ENCODE measurements at places on chromosomes 7 and 10. TPM values are rescaled to one million over a fixed set of nuclear protein-coding genes. Genes with fewer than 3 reads are reported as not detected.

DNA sequence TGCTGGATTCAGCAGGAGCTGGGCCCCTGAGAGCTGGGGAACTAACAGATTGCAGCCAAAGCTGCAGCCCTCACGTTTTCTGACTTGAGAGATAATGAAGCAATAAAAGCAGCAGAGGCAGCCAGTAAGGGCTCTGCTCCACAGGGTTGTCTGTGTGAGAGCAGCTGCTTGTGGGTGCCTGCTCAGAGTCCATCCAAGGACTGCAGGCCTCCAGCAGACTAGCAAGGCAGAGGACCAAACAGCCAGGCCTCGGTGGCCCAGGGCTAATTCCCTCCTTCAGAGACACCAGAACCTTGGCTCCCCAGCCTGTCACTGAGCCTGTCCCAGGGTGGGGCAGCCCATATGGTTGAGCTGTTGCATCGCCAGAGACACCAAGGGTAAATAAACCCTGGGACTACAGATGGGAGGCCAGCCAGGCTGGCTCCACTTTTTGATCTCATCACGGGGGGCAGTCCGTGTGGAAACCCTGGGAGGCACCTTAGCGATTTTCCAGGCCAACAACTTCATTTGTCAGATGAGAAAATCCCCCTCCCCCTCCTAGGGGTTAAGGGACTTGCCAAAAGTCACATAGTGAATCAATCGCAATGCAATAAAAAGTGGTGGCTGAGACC is 229.2 kb downstream of the WDR11 start:
- DNase-seq = no peak

DNA sequence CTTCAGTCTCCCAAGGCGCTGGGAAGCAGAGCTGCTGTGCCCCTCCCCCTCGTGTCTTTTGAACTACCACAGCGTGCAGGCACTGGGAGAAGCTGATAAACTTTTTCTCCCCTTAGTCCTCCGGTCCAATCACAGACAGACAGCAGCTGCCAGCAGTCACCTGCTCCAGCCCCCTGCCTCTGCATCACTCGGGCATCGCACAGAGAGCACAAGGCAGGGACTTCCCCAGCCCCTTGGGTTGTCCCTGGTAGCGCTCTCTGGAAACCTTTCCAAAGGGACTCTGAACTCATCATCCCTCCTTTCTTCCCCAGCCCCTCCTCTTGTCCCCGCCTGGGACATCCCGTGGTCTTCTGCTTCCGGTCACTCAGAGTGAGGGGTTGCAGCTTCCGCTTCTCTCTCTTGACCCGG is 1.4 kb upstream of the NEUROG3 start:
- no peak for DNase-seq

DNA sequence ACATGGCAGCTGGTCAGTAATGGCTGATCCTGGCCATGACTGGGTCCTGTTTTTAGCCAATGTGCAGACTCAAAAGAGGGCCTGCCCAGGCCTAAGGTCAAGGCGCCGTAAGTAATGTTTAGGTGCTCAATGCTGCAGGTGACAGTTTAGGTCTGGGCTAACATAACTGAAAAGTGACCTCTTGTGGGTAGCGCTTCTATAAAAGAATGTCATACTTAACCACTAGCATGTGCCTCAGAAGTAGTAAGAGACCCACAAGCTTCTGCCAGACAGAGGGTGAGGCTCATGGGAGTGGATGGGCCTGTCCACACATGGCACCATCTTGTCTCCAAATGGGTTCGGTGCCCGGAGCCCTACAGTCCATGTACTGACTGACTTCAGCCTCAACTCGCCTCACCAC is 90.5 kb upstream of the GSDME start:
- DNase-seq = no peak

DNA sequence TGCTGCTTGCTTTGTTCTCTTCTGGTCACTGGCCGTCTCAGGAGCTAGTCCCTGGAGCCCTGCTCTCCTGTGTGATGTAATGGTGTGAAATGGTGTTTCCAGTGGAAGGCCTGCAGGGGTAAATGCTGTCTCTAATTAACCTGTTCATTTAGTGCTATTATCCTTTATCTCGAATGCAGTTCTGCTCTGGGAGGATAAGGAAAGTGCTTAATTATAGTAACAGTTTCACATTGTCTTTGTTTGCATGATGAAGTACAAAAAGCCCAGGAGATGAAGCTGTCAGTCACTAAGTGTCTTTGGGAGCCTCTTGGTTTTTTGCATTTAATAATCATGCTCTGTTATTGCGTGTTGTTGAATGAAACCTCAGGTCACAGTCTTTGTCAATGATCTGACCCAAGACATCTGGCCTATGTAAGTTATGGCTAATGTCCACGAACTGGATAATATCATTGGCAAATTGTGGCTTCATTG is 755.3 kb upstream of the GALNT17 start:
- no peak for DNase-seq

DNA sequence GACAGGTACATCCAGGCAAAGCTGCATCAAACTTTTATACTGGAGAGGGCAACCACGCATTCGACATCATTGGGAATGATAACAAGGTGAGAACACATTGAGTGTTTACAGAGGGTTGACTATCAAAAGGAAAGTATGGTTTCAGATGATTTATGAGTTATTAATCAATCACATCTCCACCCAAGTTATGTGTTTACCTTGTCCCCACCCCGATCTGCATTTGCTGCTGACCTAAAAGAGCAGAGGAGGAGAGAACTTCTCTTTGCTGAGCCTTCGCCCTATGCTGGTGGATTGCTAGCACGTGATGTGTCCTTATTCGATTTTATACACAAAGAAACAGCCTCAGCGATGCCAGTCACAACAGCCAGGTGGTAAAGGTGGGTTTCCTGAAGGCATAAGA is at the start of gene MSMB:
Gene MSMB, minus strand, starts transcription at position 9 of the 400 bp plus-strand sequence. CDS start 32 bp downstream, outside the sequence.
- DNase-seq = no peak

DNA sequence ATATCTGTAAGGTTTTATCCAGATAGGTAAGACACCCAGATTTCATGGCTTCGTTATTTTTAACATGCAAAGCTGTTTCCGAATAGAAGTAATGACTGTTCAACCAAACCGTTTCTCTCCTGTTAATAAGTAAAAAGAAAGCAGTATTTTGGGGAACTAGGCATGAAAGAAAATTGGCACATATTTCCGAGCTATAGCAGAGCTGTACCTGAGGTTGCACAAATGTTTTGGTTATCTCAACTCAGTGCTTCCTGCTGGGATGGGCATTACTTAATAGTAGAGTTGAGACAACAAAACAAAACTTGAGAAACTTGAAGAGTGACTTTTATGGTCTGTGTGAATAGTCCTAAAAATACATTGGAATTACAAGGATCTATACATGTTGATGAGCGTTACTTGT is 564.3 kb upstream of the SORCS1 start:
- DNase-seq = no peak

DNA sequence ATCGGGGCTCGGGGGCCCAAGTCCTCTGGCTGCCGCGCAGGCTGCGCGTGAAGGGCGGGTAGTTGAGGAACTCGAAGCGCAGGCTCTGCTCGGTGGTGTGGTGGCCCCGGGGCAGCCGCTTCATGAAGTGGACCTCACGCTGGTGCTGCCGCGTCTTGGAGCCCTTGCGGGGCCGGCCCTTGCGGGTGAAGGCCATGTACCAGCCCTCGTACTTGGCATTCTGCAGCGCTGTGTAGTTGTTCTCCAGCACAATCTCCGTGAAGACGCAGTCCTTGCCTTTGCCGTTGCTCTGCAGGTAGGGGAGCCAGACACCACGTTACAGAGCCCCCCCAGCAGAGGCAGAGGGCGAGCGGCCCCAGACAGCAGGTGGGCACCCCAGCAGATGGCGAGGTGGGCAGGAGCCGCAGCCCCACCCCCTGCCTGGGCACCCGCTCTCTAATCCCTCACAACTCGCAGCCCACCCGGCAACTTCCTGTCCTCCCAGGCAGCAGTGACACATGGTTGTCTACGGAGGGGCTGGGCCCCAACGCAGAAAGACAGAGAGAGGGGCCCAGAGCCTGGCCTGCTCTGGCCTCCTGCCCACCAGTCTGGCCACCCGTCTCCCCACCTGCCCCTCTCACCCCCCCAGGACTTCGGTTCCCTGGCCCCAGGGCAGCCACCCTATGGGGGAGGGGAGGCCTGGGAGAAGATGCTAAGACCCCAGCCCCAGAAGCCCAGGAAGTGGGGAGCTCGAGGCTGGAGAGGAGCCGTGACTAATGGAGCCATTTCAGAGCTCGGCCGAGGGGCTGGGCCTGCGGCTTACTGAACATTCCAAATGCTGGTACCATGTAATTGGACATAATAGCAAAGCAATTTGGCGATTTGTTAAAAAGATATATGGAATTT is 5.3 kb downstream of the FGF8 start:
- peak; percentile 66 for DNase-seq

PLEKHS1 gene
- not detected for total RNA-seq

DNAJC12 gene
- total RNA-seq = 6.2 TPM

SPDYE16 gene
- 0.36 TPM for total RNA-seq

Measured in osteoblast (primary cell).